ENCODE measurements at places on chromosomes 12 and 14. TPM values are rescaled to one million over a fixed set of nuclear protein-coding genes. Genes with fewer than 3 reads are reported as not detected.

DNA sequence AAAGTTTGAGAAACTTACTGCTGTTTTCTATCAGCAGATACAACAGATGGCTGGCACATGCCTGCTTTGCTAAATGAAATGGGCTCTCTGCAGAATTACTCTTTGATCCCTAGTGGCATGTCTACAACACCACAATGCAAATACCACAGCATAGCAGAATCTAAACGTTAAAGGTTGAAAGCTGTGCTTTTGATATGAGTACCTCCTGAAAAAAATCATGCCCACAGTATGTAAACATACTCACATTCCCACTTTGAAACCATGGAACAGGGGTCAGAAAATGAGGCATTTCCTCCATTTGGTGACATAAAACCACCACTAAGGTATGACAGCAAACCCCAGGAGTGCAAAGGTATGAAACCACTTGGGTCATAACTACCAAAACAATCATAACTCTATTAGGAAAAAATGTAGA is 7.5 kb downstream of the WIF1 start:
- no peak for DNase-seq

- no peak for DNase-seq
These were observed 22.4 kb downstream of the SOCS2 start for GRCh38 chr12:93594766-93595311.

DNA sequence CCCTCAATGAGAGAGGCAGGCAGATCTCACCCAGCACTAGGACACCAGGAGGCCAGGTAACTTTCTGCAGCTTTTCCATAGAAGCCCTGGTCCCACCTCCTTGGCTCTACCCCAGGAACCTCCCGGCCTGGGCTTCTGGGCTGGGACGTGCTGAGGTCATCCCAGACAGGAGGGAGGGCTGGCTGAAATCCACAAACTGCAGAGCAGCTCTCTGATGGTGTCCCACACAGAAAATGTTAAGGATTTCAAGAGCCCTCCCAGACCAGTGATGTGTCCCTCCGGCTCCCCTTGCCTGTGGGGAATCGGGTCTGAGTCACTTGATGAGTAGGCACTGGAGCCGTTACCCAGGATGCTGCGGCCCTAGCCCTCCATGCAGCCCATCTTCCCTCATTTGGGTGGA is 124.1 kb downstream of the ESRRB start:
- no peak for DNase-seq

GRCh38 chr14:90678420-90678819 is 137.8 kb downstream of the TTC7B start:
- no peak for DNase-seq

The PMEL gene
- 0.78 TPM for total RNA-seq

The C12orf60 gene
- 2.4 TPM for total RNA-seq

Data from NCI-H460 (cell line).